ENCODE measurements at places on chromosomes 4 and X.

DNA sequence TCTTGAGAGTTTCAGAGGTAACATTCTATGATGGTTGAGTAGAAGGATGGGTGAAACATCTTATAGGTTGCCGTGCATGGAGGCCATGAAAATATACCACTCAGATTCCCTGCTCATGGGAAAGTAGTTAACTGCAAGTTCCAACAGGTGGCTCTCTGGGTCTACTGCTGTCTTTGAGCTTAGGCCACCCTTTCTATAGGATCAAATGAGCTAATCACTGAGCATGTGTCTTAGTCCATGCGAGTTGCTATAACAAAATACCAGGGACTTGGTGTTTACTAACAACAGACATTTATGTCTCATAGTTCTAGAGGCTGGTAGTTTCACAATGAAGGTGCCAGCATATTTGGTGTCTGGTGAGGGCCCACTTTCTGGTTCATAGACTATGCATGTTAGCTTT lies 144.8 kb upstream of the UNC5C start:
- DNase-seq, result no peak

DNA sequence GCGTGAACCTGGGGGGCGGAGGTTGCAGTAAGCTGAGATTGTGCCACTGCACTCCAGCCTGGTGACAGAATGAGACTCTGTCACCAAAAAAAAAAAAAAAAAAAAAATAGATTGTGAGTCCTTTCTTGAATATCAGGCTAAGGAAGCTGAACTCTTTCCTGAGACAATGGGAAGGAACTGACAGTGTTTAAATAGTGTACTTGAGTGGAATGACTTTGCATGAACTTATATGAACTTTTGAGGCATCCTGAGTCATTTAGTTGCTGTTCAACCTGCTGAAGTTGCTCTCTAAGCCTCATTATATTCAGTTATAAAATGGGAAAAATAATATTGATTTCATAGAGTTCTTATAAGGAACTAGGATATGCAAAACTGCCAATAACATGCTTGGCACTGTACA lies 79.3 kb upstream of the LIMCH1 start:
- DNase-seq, result no peak

DNA sequence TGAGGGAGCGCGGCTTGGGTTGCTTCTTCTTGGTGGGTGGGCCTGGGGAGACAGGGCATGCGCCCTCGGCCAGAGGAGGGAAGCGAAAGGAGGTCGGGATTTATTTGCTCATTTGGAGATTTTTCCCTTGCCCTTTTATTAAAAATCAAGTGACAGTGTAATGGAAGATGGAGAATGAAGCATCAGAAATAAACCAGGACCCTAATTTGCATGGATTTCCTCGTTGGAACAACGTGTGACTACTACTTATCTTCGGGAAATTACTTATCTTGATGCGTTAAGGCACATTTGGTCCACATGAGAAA lies 709 bp upstream of the CLOCK start:
- no peak for DNase-seq

DNA sequence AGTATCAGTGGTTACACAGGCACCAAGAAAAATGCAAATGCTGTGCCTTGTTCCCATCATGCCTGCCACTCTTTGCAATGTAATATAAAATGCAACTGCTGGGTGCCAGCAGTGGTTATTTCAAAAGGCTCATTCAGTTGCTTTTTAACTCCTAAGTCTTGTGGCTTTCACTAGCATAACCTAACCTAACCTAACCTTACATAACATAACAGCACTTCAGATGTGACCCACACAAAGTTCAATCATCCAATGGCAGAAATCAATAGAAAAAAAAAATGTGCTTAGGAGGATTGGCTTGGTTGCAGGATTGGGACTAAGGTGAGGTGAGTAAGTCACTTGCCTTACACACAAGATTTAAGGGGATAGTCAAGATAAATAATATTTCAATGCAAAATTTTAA lies 60.2 kb upstream of the VMA21 start:
- DNase-seq, result no peak

GRCh38 chrX:20312018-20312417 lies 45.3 kb upstream of the RPS6KA3 start:
- DNase-seq, result no peak
